ENCODE measurements at places on chromosomes 16 and 17.

DNA sequence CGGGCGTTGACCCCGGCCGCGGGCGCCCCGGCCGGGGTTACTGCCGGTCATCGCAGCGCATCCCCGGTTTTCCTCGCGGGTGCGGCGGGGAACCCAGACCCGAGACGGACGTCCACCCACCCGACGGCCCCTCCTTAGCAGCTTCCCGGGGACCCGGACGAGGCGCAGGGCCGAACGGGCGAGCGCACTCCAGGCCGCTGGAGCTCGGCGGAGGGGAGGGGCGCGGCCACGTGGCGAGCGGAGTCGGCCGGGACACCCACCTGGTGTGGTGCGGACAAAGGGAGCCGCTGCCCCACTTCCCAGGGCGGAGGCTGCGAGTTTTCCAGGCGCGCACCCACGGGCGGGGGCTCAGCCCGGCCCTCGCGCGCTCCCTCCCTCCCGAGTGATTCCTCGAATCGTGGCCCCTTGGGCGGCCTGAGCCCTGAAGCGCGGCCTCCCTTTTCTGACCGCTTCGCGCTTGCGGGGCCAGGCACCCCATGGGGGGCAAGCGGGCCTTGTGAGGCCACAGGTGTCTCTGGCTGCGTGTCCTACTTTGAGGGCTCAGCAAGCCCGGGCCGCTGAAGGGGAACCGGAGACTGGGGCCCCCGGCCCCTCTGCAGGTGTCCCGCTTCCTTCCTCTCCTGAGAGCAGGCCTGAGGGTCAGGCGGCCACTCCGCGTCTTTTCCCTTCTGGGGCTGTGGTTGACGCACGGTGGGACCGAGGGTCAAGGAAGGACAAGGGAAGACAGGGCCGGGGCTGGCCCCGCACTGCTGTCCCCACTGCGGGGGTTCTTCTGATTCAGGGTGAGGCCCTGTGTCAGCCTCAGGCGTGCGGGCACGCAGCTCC, 1.1 kb upstream of the FASN start:
- DNase-seq, result no peak

DNA sequence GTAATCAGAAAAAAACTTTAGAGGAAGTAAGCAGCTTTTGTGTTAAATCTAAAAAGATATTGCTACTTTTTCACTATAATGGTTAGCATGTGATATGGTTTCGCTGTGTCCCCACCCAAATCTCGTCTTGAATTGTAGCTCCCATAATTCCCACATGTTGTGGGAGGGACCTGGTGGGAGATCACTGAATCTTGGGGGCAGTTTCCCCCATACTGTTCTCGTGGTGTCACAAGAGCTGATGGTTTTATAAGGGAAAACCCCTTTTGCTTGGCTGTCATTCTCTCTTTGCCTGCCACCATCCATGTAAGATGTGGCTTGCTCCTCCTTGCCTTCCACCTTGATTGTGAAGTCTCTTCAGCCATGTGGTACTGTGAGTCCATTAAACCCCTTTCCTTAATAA, 117.1 kb downstream of the KCNJ2 start:
- no peak for DNase-seq

GRCh38 chr16:1258225-1258600, 2.3 kb downstream of the TPSD1 start:
- DNase-seq, result no peak

DNA sequence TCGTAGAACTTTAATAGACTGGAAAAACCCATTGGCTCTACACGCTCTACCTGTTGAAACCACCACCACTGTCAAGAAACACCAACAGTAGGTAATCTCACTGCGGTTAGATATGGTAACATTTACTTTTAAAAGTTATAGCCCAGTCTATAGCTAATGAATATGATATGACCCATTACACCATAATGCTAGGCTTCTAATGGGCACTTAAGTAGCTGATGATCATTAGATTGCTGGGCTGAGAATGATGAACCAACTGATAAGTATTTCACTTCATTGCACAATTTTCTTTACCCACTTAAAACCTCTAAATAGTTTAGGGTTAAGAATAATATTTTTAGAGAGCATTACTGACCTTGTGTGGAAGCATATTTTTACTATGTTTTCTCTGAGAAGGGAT, 788.9 kb upstream of the CA10 start:
- no peak for DNase-seq

DNA sequence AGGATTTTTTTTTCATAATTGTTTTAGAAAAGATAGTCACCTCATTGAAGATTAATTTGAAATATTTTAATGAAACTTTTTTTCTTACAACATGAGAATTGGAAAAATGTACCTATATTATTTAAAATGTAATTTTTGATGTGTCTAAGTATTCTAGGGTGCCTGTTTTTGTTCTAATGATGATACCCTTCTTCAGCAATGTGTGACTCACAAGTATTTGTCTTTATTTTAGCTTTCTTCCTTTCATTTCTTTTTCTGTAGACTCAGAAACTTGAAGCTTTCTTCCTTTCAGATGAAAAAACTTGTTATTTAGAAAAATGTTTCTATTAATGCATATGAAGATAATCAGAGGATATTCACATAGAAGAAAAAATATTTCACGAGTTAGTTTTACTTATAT, 231.8 kb downstream of the BCAS3 start:
- no peak for DNase-seq

GRCh38 chr17:2337544-2338314, 428 bp downstream of the SGSM2 start:
- peak; percentile 22 for DNase-seq

DNA sequence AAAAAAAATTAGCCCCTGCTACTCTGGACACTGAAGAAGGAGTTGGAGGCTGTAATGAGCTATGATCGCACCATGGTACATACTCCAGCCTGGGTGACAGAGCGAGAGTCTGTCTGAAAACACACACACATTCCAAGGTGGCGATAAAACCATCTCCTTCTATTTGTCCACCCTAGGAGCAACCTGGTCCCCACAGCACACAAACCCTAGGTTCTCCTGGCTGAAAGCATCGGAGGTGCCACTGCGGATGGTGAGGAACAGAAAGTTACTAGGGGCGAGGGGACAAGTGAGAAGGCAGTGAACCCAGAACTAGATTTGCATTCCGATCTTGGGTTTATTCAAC, 1.4 kb upstream of the ECI1 start:
- DNase-seq, result no peak

DNA sequence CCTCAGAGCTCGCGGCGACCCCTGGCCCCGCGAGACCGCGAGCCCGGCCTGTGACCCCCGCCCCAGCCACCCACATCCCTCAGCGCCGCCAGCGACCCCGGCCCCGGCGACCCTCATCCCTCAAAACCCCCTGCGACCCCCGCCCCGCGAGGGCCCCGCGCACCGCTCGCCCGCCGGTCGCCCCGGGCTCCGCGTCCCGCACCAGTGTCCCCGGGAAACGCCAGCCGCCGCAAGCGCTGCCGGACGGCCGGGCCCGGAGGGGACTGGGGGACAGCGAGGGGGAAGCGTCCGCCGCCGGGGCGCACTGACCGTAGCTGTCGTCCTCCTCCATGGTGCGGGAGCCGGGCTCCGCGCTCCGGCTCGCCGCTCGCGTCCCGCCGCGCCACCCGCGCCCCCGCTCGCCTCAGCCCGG, at the start of gene CYTH1:
Gene CYTH1 (minus strand): TSS at position 381 of the 412 bp plus-strand sequence. CDS start 50 bp downstream, at position 331.
- DNase-seq, result no peak

DNA sequence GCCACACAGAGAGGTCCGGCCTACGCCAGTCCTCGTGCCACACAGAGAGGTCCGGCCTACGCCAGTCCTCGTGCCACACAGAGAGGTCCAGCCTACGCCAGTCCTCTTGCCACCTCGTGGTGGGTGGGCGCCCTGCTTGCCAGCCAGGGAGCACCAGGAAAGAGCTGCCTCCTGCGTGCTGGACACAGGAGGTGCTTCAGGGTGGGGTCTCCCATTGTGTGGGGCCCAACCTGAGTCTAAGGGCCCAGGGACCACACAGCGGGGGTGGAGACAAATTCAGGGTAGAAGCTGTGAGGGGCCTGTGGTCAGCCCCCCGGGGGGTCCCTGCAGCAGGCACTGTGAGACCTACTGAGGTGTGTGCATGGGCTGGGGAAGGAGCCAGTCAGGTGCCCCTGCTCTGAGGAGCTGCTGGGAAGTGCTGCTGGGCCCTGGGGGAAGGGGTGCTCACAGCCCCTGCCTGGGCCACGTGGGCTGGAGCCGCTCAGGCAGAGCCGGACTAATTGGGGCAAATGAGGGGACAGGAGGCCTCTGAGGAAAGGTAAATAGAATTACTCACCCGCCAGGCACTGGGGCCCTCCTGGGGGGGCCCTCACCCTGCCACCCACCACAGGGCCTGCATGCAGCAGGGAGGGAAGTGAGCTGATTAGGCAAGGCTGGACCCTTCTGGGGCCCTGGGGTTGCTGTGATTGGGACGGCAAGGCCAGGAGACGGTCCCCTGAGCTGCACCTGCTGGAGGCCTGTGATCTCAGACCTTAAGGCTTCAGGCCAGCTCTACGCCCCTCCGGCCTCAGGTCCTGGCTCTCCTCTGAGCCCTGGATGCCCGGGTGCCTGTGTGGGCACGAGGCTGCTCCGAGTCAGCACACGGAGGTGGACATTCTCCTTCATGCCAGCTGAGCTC, 11.0 kb downstream of the GCGR start:
- DNase-seq, result no peak

- no peak for DNase-seq
These were observed 13.5 kb upstream of the SMIM5 start for GRCh38 chr17:75619506-75620431.

- DNase-seq, result peak; percentile 41
These were observed 390 bp downstream of the MNT start for GRCh38 chr17:2400474-2400866.
